Nephron progenitor cell (in vitro differentiated cells): ENCODE measurements at places on chromosomes 4 and X.

DNA sequence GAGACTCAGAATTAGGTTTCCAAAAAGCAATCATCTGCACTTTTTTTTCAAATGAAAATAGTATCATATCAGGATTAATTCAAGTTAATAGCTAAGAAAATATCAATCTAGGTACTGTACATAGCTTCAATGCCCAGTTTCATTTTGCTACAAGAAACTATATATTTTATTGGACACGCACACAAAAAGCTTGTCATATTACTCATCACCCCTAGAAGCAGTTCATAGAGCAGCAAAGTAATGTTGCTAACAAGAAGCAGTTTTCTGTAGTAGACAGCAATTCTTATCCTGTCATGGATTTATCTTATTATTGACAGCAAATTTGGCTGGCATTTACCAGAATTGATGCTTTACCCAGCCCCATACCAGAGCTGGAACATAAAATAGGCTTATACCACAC is 52.3 kb upstream of the LSM6 start:
- DNase-seq: no peak

- DNase-seq: no peak
Measured at GRCh38 chr4:83083925-83084475, 30.5 kb downstream of the PLAC8 start.

DNA sequence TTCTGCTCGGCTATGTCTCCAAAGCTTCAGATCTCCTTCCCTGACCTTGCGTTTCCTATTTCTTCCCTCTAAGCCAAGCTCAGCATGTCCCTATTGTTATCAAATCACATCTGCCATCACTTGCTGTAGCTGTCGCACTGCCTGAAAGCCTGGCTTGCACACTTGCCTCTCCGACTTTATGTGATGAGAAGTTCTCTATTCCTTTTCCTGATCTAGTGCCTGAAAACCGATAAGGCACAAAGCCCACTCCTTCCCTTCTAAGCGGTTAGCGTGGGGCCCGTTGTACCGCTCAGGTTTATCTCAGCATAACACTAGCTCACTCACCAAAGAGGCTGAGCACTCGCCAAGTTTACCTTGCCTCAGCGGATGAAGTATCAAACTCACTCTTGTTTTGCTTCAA is 816 bp downstream of the NMU start:
- DNase-seq: peak; percentile 15

- no peak for DNase-seq
Measured at GRCh38 chr4:150164956-150165629, 86.8 kb downstream of the DCLK2 start.

DNA sequence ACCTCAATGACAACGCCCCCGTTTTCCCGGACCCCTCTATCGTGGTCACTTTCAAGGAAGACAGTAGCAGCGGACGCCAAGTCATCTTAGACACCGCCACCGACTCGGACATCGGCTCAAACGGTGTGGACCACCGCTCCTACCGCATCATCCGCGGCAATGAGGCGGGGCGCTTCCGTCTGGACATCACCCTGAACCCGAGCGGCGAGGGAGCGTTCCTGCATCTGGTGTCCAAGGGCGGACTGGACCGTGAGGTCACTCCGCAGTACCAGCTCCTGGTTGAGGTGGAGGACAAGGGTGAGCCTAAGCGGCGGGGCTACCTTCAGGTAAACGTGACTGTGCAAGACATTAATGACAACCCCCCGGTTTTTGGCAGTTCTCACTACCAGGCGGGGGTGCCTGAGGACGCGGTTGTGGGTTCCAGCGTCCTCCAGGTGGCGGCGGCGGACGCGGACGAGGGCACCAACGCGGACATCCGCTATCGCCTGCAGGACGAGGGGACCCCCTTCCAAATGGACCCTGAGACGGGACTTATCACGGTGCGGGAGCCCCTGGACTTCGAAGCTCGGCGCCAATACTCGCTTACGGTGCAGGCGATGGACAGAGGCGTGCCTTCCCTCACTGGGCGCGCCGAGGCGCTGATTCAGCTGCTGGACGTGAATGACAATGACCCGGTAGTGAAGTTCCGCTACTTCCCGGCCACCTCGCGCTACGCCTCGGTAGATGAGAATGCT is 2.2 kb downstream of the FAT4 start:
- peak; percentile 49 for DNase-seq

DNA sequence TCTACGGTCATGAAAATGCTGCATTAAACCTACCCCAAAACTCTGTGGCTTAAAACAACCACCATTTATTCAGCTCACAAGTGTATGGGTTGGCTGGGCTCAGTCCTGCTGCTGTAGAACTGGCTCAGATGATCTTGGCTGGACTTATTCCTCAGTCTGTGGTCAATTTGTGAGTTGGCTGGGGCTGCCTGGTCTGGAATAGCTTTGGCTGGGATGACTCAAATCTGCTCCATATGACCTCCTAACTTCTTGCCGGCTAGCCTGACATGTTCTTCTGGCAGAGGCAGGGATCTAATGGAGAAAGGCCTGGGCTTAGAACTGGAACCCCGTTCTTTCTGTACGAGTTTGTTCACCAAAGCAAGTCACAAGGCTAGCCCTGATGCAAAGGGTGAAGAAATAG is 71.7 kb downstream of the CFAP299 start:
- DNase-seq: no peak

GRCh38 chrX:2898846-2899512 is 30.2 kb downstream of the ARSD start:
- no peak for DNase-seq

GRCh38 chr4:57504797-57505530 is 394.8 kb upstream of the IGFBP7 start:
- no peak for DNase-seq

DNA sequence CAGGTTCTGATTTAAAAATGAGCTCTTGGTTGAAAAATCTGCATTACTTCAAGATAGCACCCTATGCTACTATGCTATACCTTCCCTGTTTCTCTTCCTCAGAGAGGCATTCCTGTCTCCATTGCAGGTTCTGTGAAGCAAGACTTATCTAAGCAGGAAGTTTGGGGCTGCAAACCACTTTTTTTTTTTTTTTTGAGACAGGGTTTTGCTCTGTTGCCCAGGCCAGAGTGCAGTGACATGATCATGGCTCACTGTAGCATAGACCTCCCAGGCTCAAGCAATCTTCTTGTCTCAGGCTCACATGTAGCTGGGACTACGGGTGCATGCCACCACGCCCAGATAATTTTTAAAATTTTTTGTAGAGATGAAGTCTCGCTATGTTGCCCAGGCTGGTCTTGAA is 4.0 kb upstream of the CCNG2 start:
- DNase-seq: no peak

- no peak for DNase-seq
Measured at GRCh38 chr4:20028645-20029044, 223.1 kb upstream of the SLIT2 start.

DNA sequence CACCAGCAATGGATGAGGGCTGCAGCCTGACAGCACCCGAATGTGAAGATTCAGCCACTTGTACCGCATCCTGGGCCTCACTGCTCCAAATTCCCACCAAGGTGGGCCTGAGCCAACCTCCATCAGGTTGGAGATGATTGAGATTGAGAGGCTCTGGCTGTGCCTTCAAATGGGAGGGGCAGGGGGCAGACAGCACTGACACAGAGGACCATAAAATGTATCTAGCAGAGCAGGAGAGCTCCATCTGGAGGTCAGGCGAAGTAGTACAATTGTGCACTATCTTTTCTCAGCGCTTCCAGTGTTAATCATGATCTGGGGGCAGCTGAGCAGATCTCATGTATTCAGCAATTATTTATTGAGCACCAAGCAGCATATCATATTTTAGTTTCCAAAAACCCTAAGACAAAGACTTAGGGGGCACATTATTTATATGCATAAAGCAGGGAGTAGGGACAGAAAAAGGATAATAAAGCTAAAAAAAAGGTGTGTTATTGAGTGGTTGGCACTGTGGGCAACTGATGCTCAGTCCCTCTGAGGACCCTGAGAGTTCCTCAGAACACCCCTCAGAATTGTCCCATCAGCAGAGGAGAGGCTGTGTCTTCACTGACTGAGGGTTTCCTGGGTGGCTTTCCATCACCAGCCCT is 31.6 kb upstream of the C1QTNF7 start:
- DNase-seq: peak; percentile 50

GRCh38 chr4:8108991-8109390 is 49.6 kb downstream of the ABLIM2 start:
- no peak for DNase-seq

GRCh38 chr4:122827258-122827878 is 737 bp downstream of the FGF2 start:
- DNase-seq: peak; percentile 55
